Left colon (tissue), 2 donors: ENCODE measurements at places on chromosomes 7 and 10.

- no peak for DNase-seq
Observed at GRCh38 chr10:815338-816090, 116.0 kb downstream of the LARP4B start.

DNA sequence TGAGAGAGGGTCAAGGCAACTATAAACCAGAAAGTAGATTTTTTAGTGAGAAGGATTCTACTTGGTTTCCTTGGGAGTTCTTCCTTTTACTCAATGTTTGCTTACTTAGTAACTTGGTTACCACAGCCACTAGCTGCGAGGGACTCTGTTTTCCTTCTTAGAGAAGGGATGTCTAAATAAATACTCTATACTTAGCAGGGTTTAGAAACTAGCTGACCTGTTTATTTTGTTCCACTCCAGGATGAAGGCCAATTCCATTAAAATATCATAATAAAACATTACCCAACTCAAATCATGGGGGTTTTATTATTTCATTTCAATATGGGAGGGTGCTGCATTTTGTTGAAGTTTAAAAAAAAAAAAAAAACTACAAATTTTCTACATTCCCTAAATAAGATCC is 87.3 kb downstream of the PPP1R3A start:
- no peak for DNase-seq

DNA sequence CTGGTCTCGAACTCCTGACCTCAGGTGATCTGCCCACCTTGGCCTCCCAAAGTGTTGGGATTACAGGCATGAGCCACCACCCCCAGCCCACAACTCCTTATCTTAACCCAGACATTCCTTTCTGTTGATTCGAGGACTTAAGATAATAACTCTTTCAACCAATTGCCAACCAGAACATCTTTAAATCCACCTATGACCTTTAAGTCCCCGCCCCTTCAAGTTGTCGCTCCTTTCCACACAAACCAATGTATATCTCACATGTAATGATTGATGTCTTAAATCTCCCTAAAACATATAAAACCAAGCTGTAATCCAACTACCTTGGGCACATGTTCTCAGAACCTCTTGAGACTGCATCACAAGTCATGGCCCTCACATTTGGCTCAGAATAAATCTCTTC is 7.8 kb upstream of the ANKRD2 start:
- DNase-seq, result no peak

- DNase-seq, result no peak
Observed at GRCh38 chr10:103145046-103145445, 48.0 kb downstream of the NT5C2 start.

DNA sequence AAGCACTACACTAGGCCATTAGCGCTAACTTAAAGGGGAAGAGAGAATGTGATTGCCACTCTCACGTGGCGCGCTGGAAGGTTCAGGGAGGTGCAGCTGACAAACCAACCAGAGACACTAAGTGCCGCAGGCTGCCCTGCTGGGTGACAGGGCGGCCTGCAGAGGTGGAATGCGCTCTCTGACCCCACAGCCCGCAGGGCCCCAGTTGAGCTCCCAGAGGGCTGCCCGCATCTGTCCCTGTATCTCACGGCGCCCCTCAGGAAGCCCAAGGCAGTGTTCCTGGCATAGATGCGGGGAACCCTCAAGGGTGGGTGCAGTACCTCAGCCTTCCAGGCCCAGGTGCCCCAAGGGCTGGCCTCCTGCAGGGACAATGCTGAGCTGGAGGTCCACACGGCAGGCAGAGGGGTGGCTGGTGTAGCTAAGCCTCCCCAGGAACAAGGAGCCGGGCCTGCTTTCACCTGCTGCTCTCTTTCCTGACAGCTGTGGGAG is 66.6 kb downstream of the CALML3 start:
- DNase-seq, result no peak

DNA sequence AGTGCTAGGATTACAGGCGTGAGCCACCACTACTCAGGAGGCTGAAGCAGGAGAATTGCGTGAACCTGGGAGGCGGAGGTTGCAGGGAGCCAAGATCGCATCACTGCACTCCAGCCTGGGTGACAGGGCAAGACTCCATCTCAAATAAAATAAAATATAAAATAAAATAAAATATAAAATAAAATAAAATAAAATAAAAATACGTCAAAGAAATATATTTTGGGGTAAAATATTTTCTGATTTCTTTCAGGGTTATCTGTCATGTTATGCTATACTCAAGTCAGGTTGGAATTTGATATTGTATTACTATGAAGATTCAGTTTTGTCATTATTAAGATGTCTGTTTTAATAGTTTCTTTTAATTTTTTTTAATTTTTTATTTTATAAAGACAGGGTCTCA is 99.4 kb upstream of the GHITM start:
- no peak for DNase-seq

DNA sequence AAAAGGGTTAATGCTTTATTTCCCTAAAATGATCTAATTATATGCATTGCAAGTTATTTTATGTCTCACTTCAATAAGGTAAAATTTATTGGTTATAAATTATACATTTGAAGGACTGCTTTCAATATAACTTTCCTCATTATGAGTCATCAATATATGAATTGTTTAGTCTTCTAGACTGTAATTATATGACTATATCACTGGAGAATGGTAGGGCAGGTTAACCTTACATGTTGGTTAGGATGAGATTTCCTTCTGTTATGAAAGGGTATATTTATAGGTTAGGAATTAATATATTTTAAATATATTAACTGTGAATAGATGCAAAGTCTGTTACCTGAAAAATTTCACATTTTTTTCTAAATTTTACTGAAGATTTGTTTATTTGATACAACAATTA is 406.4 kb upstream of the ETV1 start:
- DNase-seq, result no peak
